Heart left ventricle (tissue), 16 donors: ENCODE measurements at places on chromosomes 3 and 15. TPM values are rescaled to one million over a fixed set of nuclear protein-coding genes. Genes with fewer than 3 reads are reported as not detected.

Gene SOX14
- not detected for total RNA-seq

Gene CPN2
- total RNA-seq: 0.17 TPM

Gene SLC12A8
- 1.9 TPM for total RNA-seq

Gene MYRIP
- 2.2 TPM for total RNA-seq

Gene LTK
- total RNA-seq: 0.32 TPM

Gene TLR9
- total RNA-seq: 0.65 TPM

Gene PLA2G4B
- total RNA-seq: 3.9 TPM

DNA sequence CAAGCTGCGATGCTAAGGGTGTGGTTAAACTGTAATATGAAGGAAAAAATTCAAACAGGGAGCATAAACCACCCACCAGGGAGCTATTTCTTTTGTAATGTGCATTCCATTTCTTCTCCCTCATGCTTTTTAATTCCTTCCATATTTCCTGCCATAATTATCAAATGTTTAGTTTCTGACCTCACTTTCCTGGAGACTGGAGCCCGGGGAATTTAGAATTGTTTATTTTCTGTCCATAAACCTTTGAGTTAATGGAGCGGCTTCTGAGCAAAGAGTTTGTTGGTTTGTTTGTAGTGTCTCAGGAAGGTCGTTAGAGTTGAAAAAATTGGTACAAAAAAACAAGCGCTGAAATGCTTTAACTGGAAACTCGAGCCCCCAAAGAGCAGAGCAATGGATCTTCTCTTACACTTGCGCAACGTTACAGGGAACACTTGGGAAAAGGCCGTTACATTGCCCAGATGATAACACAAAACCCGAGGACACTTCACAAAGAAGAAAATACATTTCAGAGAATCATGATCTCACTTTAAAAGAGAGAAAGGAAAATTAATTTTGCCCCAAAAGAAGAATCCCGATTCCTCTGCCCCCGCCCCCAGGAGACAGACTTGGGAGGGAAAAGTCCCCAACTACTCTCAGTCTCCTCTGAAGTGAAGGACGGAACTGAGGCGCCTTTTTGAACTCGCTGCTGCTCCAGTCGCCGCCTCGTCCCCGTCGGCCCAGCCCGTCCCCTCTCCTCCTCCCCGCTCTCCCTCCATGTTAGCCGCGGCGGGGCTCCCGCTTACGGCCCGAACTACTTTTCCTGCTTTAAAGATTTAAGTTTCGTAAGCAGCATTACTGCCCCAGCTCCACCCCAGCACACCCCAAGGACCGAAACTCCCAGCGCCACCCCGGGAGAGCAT lies 842 bp downstream of the FSTL1 start:
- peak overlapping the region; percentile 97 for H3K27ac ChIP-seq
- peaks cover 41% of the 10 kb centered on the region for H3K4me1 ChIP-seq
- peak overlapping the region; percentile 94 for H3K4me3 ChIP-seq
- H3K36me3 ChIP-seq: no peaks in the 10 kb centered on the region
- DNase-seq: peak; percentile 40

GRCh38 chr3:14488286-14489041 lies 51.7 kb downstream of the GRIP2 start:
- no peak overlapping the region for H3K27ac ChIP-seq
- no peaks in the 10 kb centered on the region for H3K4me1 ChIP-seq
- H3K27me3 ChIP-seq: no peaks in the 10 kb centered on the region
- peak; percentile 15 for DNase-seq

DNA sequence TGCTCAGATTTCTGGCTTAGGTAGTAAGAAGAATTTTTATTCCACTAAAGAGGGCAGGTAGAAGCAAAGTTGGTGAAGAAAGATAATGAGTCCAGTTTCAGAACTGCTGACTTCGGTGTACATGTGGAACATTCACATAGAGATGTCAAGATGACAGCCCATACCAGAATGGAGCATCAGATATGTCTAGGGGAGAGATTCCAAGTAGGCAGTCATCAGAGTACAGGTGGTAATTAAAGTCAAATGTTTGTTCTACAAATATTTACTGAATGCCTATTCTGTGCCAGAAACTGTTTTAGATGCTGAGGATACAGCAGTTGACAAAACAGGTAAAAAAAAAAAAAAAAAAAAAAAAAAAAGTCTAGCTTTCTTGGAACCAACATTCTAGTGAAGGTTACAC lies 81.9 kb downstream of the FGF12 start:
- no peaks in the 10 kb centered on the region for H3K4me1 ChIP-seq
- H3K36me3 ChIP-seq: no peaks in the 10 kb centered on the region
- H3K4me3 ChIP-seq: no peak overlapping the region
- H3K27ac ChIP-seq: no peak overlapping the region
- no peaks in the 10 kb centered on the region for H3K27me3 ChIP-seq

GRCh38 chr3:37137516-37137915 lies 36.9 kb downstream of the LRRFIP2 start:
- H3K27ac ChIP-seq: no peak overlapping the region
- H3K4me1 ChIP-seq: peaks cover 10% of the 10 kb centered on the region
- H3K36me3 ChIP-seq: peaks cover 3% of the 10 kb centered on the region

DNA sequence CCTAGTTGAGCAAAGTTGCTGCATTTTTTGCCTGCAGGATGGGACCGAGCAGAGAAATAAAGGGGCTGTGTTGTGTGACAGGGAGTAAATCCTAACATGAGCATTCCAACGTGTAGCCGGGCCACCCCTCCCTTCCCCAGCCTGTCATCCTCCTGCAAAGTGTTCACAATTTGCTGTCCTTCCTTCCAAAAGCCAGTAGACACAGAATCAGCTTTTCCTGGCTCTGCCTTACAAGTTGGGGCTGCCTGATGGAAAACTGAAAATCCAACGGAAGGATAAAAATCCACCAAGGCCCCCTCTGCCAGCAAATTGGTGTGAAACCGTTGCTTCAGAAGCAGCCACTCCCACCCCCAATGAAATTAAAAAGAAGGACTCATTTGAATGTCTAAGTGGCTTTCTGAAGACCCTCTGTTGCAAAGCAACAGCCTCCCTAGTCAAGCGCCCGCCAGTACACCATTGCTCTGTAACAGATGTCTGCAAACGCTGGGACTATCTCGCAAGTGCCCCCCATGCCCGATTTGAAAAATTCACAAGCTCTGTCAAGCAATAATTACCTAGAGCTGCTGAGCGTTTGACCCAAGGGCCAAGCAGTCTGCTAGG lies 665 bp downstream of the FRMD4B start:
- no peak for DNase-seq
- H3K27me3 ChIP-seq: no peaks in the 10 kb centered on the region
- H3K4me1 ChIP-seq: peaks cover 31% of the 10 kb centered on the region
- no peaks in the 10 kb centered on the region for H3K36me3 ChIP-seq
- H3K27ac ChIP-seq: peak overlapping the region; percentile 70
- H3K4me3 ChIP-seq: peak overlapping the region; percentile 75

DNA sequence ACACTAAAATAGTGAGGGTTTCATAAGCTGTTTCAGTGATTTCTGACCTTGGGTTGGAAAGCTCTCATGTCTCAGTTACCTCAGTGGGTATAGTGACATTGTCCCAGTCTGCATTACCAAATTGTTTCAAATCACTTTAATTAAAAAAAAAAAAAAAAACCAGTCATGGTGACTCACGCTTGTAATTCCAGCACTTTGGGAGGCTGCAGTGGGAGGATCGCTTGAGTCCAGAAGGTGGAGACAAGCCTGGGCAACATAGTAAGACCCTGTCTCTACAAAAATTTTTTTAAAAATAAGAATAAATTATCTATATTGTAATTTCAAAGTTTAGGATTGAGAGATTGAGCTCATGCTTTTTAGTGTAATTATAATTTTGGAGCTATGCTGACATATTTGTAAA lies 78.0 kb downstream of the MBNL1 start:
- H3K4me1 ChIP-seq: peaks cover 3% of the 10 kb centered on the region
- peaks cover 27% of the 10 kb centered on the region for H3K36me3 ChIP-seq
- H3K27ac ChIP-seq: no peak overlapping the region

DNA sequence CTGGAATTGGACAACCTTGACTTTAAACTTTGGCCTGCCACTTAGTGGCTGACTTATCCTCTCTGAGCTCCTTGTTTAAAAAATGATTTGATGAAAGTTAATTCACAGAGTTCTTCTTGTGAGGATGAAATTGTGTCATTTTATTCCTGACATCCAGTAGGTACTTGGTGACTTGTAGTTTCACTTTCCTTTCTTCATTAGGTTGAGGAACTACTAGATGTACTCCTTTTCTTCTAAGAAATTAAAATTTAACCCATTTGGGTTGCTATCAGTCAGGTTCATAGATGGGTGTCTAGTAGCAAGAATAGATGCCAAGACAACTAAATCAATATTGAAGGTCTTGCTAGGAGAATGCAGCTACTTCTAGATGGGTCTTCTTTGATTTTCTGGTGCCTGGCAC lies 5.2 kb downstream of the NR1D2 start:
- H3K36me3 ChIP-seq: peaks cover 17% of the 10 kb centered on the region
- H3K4me3 ChIP-seq: peak overlapping the region; percentile 5
- H3K27me3 ChIP-seq: no peaks in the 10 kb centered on the region
- H3K27ac ChIP-seq: peak overlapping the region; percentile 56

- H3K4me1 ChIP-seq: peaks cover 40% of the 10 kb centered on the region
- peak overlapping the region; percentile 70 for H3K27ac ChIP-seq
- no peaks in the 10 kb centered on the region for H3K27me3 ChIP-seq
- H3K36me3 ChIP-seq: no peaks in the 10 kb centered on the region
- H3K4me3 ChIP-seq: no peak overlapping the region
Observed at GRCh38 chr3:184691397-184692231, 20.2 kb downstream of the MAGEF1 start.

DNA sequence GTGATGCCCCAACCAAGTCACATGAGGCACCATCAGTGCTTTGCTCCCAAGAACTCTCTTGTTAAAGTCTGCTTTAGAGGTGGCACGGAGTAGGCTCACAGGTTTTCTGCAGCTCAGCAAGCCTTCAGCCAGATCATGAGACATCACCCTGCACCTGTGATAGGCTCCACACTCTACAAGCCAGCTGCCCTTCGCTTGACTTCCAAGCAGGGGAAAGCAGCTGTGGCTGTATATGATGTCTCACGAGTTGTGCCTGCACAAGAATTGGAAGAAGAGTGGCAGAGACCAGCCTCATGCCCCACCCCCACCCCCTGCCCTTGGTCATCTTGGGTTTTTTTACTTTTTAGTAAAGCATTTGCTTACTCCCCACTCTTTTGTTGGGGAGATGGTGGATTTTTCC lies 22.5 kb downstream of the MRPS11 start:
- H3K27ac ChIP-seq: no peak overlapping the region
- peaks cover 7% of the 10 kb centered on the region for H3K36me3 ChIP-seq
- no peaks in the 10 kb centered on the region for H3K27me3 ChIP-seq
- no peaks in the 10 kb centered on the region for H3K4me1 ChIP-seq

DNA sequence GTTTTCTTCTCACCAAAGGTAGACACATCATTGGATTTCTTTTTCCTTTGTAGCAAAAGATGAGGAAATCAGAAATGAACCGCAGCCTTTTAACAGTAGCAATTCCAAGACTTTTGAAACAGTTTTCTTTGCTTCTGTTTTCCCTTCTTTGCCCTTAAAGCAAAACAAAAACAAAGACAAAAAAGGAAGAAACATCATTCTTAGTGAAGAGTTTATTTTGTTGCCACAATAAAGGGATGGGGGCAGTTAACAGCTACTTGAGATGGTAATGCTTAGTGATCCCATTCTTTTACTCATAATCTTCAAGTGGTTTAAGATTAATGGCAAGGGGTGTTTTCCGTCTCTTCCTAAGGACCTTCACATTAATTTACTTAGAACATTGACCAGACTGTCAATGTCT lies 218.8 kb downstream of the MEIS2 start:
- no peaks in the 10 kb centered on the region for H3K36me3 ChIP-seq
- DNase-seq: no peak
- peaks cover 35% of the 10 kb centered on the region for H3K27me3 ChIP-seq

DNA sequence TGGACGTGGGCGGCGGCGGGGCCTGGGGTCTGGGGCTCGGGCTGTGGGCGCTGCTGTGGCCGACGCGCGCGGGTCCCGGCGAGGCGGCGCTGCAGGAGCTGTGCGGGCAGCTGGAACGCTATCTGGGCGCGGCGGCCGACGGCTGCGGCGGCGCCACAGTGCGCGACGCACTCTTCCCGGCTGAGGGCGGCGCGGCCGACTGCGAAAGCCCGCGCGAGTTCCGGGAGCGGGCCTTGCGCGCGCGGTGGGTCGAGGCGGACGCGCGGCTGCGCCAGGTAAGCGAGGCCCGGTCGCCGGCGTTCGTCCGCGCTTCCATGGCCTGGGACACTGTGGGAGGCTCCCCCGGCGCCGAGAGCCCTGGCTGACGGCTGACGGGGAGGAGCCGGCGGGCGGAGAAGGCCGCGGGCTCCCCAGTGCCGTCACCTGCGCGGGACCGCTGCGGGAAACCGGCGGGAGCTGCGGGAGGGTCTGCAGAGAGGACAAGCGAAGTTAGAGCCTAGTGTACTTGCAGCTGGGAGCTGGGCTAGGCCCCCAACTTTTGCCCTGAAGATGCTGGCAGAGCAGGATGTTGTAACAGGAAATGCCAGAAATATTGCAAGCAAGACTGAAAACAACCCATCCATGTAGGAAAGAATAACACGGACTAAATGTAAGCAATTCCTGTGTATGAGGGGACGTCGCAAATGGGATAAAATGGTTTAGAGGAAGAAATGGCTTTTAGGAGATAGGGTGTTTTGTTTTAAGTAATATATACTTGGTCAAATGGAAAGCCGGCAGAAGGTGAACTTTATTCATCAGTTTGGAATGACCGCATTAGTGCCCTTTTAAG lies 847 bp downstream of the WHAMM start:
- peaks cover 51% of the 10 kb centered on the region for H3K4me1 ChIP-seq
- no peaks in the 10 kb centered on the region for H3K27me3 ChIP-seq
- peak; percentile 40 for DNase-seq
- H3K36me3 ChIP-seq: peaks cover 23% of the 10 kb centered on the region
